ENCODE measurements at places on chromosomes 7 and 10. TPM values are rescaled to one million over a fixed set of nuclear protein-coding genes. Genes with fewer than 3 reads are reported as not detected.
A peak's percentile ranks its signal among the peaks of the same experiment; 100 is the strongest.

Gene OR2AE1
- not detected for total RNA-seq

- no peak overlapping the region for H3K27ac ChIP-seq
- no peak for DNase-seq
- no peaks in the 10 kb centered on the region for H3K36me3 ChIP-seq
- H3K4me3 ChIP-seq = no peak overlapping the region
- H3K27me3 ChIP-seq = no peaks in the 10 kb centered on the region
- H3K4me1 ChIP-seq = no peaks in the 10 kb centered on the region
These were observed 422.7 kb downstream of the SORCS3 start for GRCh38 chr10:105063796-105064195.

- no peaks in the 10 kb centered on the region for H3K4me1 ChIP-seq
- H3K27ac ChIP-seq = no peak overlapping the region
- no peak overlapping the region for H3K4me3 ChIP-seq
- DNase-seq = no peak
- H3K27me3 ChIP-seq = no peaks in the 10 kb centered on the region
These were observed 251.7 kb upstream of the MYO3A start for GRCh38 chr10:25682203-25682851.

GRCh38 chr7:101546308-101546936 is 82.7 kb downstream of the MYL10 start:
- no peaks in the 10 kb centered on the region for H3K27me3 ChIP-seq
- H3K27ac ChIP-seq = no peak overlapping the region
- H3K36me3 ChIP-seq = no peaks in the 10 kb centered on the region

DNA sequence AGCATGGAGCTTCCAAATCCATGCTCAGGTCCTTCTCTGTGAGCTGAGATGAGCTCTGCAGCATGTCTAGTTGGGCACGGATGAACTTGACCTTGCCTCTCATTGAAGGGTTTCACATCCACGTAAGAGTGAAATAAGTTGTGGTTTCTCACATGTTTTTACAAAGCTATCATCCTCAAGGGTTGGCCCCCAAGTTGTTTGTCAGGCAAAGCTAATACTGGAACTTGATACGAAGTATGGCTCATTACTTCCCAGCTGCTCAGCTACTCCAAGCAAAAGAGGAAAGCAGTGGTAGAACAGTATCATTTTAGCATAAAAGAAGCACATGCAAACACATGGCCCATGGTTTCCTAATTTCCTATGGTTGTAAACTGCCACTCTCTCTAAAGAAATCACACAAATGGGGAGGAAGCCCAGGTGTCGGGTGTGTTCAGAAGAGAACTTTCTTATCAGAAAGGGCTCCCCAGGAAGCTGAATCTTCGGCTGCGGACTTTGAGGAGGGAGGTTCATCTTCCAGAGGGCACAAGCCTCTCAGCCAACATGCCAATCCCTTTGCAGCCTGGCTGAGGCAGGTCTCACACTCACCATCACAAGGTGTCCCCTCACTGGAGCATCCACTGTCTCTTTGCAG is 45.3 kb downstream of the PDLIM1 start:
- H3K4me1 ChIP-seq = peaks cover 35% of the 10 kb centered on the region
- H3K36me3 ChIP-seq = peaks cover 67% of the 10 kb centered on the region
- H3K4me3 ChIP-seq = no peak overlapping the region
- H3K27me3 ChIP-seq = no peaks in the 10 kb centered on the region
- no peak overlapping the region for H3K27ac ChIP-seq

DNA sequence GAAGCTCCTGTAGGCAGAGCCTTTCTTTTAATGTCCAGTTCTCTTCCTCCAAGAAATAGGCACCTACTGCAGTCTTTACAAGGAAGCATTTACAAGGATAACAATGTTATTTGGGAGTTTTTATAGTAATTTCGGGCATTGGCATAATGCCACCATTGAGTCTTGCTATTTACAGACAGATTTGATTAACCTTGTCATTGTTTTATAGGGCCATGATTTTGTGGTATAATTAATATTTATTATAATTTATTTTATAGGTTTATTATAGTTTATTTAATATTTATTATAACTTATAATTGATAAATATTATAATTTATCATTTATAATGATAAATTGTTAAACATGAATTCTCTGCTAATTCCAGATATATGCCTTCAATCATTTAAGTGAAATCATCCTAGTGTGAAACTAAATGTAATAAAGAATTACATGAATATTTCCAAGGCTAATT is 573 bp upstream of the POT1 start:
- H3K27ac ChIP-seq = peak overlapping the region; percentile 78
- H3K4me3 ChIP-seq = peak overlapping the region; percentile 74
- no peaks in the 10 kb centered on the region for H3K27me3 ChIP-seq
- no peak for DNase-seq
- peaks cover 7% of the 10 kb centered on the region for H3K4me1 ChIP-seq

Gene SDK1
- 10.4 TPM for total RNA-seq

Gene NRG3
- 2.3 TPM for total RNA-seq

- no peak overlapping the region for H3K27ac ChIP-seq
- H3K4me3 ChIP-seq = no peak overlapping the region
- H3K36me3 ChIP-seq = no peaks in the 10 kb centered on the region
- peaks cover 9% of the 10 kb centered on the region for H3K4me1 ChIP-seq
- H3K27me3 ChIP-seq = no peaks in the 10 kb centered on the region
These were observed 105.0 kb upstream of the HDAC9 start for GRCh38 chr7:18390535-18390907.

Gene CDHR1
- total RNA-seq = 0.35 TPM

GRCh38 chr10:29998142-29998808 is 61.1 kb downstream of the JCAD start:
- H3K36me3 ChIP-seq = no peaks in the 10 kb centered on the region
- peaks cover 30% of the 10 kb centered on the region for H3K4me1 ChIP-seq

Gene ABCB1
- 7.5 TPM for total RNA-seq

DNA sequence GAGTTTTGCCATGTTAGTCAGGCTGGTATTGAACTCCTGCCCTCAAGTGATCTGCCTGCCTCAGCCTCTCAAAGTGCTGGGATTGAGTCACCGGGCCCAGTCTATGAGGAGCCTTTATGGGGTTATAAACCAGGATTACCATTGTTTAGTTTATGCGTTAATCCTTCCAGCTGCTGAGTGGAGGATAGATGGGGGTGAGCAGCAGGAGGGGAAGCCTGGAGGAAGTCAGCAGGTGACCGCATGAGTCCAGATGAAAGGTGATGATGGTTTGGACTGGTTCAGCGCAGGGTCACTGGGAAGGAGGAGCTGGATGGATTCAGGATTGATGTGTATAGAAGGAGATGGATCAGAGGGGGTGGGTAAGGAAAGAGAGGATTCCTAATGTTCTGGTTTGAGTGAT is 197.1 kb downstream of the ADAM12 start:
- no peak overlapping the region for H3K4me3 ChIP-seq
- H3K4me1 ChIP-seq = no peaks in the 10 kb centered on the region
- no peaks in the 10 kb centered on the region for H3K36me3 ChIP-seq
- DNase-seq = no peak
- no peak overlapping the region for H3K27ac ChIP-seq

- no peaks in the 10 kb centered on the region for H3K4me1 ChIP-seq
- no peak overlapping the region for H3K4me3 ChIP-seq
- H3K27me3 ChIP-seq = no peaks in the 10 kb centered on the region
- H3K36me3 ChIP-seq = no peaks in the 10 kb centered on the region
These were observed 6.3 kb downstream of the ABCC2 start for GRCh38 chr10:99788598-99789256.

Gene TRIM4
- 32.6 TPM for total RNA-seq

DNA sequence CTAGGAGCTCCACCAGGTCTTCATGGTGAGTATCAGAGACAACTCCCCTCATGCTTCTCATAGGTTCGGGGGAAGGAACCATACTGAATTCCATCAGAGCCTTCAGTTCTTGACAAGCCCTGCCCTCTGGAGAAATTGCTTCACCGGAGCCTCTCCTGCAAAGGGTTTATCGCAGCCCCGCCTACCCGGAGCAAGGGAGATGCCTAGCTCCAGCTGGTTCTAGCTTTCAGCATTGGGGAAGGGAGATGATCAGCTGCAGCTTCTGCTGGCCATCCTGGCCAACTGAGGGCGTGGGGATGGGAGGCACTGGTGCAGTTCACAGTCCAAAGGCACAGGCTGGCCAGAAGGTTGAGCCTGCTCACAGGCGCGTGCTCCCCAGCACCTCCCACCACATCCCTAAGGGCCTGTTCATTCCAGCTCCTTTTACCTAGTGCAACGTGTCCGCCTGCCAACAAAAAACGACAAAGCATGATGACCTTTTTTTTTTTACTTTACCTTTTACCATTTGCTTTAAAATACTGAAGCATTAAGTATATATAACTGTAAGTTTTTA is 31.2 kb downstream of the LANCL2 start:
- no peak overlapping the region for H3K27ac ChIP-seq
- peaks cover 11% of the 10 kb centered on the region for H3K36me3 ChIP-seq
- H3K4me3 ChIP-seq = no peak overlapping the region
- no peaks in the 10 kb centered on the region for H3K4me1 ChIP-seq

DNA sequence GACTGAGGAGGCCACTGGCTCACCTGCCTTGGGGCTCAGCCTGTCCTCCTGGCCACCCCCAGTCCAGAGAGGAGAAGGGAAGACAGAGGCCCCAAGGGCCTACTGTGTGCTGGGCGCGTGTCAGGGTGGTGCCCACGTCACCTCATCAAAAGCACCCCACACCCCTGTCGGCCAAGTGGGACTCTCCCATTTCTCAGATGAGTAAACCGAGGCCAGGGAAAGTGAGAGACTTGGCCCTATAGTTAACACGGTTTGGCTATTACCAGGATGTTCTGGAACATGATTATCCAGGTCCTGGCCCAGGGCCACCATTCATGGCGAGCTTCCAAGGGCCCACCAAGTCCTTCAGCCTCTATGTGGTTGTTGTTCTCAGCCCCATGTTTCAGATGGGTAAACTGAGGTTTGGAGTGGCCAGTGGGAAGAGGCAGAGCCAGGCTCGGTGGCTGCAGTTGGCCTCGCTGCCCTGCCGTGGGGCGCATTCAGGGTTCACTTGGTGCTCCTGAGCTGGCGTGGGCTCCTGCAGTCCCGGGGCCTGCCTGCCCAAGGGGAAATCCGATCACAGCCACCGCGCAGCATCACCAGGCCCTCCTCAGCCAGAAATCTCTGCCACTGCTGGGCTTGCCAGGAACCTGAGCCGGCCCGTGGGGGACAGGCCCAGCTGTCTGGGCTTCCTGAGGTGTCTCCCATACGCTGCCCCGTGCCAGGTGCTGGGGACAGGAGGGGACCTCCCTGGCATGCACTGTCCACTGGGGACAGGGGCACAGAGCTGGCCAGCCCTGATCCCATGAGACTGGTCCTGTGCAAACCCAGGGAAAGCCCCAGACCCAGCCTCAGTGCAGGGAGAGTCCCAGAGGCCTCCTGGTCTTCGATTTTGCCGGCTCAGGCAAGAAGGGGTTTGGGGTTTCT is 117.7 kb upstream of the TNRC18 start:
- H3K27me3 ChIP-seq = no peaks in the 10 kb centered on the region
- no peak for DNase-seq
- no peak overlapping the region for H3K27ac ChIP-seq
- no peak overlapping the region for H3K4me3 ChIP-seq
- no peaks in the 10 kb centered on the region for H3K4me1 ChIP-seq

Gene APBB1IP
- 19.2 TPM for total RNA-seq

DNA sequence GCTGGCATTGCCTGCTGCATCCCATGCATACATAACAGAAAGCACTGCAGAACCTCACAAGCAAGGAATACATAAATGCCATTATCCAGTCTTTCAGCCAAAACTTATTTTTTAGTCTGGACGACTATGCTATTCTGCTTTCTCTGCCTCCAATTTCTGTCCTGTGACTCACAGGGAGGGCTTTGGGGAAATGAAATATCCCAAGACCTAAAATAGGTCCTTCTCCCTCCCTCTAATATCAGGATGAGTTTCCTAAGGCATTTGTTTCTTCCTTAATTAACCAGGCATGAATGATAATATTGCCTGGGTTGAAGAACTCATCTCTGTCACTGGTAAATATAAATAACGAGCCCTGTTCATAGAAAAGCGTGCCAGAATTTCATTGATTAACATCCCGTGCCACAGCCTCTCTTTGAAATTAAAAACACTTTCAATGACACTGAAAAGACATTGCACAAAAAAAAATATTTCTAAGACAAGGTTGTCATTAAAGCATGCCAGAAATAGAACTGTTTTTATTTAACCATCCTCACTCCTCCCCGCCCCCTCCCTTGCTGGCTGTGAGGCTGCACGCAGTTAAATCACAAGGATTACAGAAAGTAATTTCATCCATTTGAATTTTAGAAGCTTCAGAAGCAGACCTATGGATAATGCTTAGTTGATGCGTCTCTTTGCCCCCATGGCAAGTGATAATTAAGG is 103.0 kb upstream of the ANKRD1 start:
- no peak for DNase-seq
- peak overlapping the region; percentile 0 for H3K27ac ChIP-seq
- H3K4me1 ChIP-seq = peaks cover 8% of the 10 kb centered on the region
- H3K27me3 ChIP-seq = no peaks in the 10 kb centered on the region
- no peaks in the 10 kb centered on the region for H3K36me3 ChIP-seq

DNA sequence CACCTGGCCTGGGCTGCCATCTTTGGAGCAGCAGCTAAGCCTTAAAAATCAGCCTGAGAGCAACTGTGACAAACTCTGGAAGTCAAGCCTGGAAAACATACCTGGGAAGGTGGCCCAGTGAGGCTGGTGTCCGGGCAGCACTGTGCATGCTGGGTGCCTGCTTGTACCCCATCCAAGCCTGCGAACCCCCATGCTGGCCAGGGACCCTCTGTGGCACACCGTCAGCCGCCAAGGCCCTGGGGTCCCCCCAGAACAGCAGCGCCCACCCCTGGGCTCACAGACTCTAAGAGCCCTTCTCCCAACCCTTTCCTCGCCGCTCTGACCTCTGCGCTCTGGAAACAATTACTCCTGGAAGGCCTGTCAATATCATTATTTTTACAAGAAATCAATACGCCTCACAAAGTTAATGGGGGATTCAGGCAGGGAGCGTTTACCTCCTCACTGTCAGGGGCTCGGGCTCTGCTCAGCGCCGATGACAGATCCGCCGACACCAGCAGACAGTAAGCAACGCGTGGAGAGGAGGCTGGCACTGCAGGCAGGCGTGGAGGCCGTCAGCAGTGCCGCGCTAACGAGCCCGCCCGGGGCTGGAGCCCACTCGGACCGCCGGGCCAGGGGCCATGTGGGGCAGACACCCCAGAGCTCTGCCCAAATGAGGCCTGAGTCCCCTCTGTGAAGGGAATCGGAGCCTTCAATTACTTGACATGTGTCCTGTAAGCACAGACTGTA is 54.4 kb downstream of the EBF3 start:
- peaks cover 5% of the 10 kb centered on the region for H3K27me3 ChIP-seq
- no peak for DNase-seq
- H3K36me3 ChIP-seq = no peaks in the 10 kb centered on the region
- H3K4me3 ChIP-seq = no peak overlapping the region
- no peaks in the 10 kb centered on the region for H3K4me1 ChIP-seq

DNA sequence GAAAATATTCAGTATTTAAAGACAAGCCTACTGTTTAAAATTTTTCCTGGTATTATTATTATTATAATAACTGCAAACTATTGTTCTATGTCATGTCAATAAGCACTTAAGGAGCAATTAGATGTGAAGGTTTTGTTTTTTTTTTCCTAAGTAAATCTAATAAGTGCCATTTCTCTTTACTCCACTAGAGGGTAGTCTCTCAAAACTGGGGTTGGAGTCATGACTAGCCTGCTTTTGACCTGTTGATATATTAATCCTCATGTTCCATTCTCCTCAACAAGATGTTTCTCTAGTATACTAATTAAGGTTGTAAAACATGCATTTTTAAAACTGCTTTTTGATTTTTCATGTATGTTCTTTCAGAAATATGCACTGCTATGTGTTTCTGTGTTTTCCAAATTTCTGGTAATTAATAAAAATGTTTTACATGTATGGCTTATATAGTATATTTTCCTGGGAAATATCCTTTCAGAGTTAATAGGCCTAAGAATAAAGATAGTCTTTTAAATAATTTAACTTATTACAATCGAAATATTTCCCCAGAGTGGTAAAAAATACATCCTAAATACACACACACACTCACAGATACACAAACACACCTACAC is 1.0 kb upstream of the LRRN3 start:
- no peaks in the 10 kb centered on the region for H3K4me1 ChIP-seq
- no peaks in the 10 kb centered on the region for H3K36me3 ChIP-seq
- H3K27me3 ChIP-seq = no peaks in the 10 kb centered on the region
- no peak overlapping the region for H3K4me3 ChIP-seq

Data from upper lobe of right lung (tissue), 1 donor.